ENCODE measurements at places on chromosomes 3 and 15.

DNA sequence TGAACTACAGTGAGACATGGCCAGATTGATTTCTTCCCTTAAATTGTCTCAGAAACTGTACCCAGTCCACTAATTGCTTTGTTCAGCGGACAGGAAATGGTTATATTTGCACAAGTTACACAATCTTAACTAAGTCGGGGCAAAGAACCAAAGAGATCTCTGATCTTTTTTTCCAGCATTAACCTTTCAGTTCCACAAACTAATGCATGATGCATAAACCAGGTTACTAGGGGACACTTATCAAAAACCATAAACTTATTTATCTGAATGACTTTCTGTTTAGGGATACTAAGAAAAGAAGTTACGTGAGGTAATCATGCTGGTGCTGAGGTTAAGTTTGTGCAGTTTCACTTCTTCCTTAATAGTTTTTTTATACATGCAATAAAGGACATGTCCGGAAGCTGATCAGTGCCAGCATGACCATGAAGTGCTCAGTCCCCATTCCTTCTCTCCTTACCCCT is 22.4 kb downstream of the FNDC3B start:
- DNase-seq: no peak

DNA sequence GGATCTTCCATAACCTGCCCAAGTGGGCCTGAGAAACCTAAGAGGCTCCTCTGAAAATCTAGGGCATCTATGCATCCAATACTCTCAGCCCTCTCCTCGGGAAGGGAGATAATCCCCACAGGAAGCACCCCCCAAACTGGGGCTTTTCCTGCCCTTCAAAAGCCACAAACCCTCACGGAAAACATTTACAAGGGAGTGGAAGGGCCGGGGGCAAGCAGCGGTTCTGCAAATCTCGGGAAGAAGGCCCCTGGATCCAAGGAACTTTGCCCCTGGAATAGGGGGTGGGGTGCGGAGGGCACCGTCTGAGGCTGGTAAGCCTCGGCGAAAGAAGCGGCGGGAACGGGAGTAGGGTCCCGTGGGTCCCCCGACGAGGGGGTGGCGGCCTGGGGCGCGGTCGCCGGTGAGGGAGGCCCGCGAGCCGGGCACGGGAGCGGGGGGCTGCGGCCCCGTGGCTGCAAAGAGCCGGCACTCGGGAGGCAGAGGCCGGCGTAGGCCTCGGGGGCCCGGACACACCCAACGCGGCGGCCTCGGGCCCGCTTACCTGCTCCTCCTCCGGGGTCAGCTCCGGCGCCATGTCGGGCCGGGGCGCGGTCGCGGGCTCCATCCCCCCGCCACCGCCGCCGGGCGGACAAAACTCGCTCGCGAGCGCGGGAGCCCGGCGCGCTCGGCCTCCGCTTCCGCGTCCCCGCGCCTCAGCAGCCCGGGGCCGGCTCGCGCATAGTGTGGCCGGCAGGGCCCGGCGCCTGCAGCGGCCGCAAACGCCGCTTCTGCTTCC is 755 bp downstream of the PTPN9 start:
- peak; percentile 14 for DNase-seq

GRCh38 chr3:51937014-51937413 is 4.7 kb downstream of the RRP9 start:
- no peak for DNase-seq

GRCh38 chr15:80207887-80208286 is 44.1 kb downstream of the CTXND1 start:
- no peak for DNase-seq

GRCh38 chr3:119604878-119605277 is 7.2 kb downstream of the PLA1A start:
- DNase-seq: no peak

GRCh38 chr3:52185837-52186236 is 12.1 kb upstream of the ALAS1 start:
- DNase-seq: no peak

- DNase-seq: no peak
Observed at GRCh38 chr3:186239321-186239720, 122.7 kb downstream of the DGKG start.

DNA sequence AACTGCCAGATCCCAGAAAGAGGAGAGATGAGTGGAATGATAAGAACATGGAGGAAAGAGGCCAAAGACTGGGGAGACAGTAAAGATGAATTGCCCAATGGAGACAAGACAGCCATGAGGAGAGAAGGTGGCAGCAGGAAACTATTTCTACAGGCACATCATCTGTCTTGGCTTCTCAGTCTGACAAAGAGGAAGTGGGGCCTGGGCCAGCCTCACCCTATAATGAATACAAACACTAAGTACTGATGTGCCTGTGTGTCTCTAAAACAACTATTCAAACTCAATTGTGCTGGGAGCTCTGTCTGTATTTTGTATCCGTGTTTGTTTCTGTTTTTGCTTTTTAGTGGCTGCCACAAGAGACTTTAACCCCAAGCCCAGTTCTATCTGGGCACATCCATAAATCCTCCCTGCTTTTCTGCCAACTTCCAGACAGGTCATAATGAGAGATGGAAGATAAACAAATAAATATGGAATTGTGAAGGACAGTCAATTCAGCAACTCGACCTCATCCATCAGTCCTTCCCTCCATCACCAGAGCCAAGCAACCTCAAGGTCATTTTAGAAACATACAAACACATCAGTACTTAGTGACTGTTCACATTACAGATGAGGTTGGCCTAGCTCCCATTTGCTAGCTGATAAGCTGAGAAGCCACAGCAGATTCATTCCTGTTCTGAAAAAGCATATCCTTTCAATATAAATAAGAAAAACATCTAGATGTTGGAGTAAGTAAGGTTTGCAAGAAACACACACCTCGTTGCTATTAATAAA is 116.7 kb downstream of the CADPS start:
- no peak for DNase-seq

DNA sequence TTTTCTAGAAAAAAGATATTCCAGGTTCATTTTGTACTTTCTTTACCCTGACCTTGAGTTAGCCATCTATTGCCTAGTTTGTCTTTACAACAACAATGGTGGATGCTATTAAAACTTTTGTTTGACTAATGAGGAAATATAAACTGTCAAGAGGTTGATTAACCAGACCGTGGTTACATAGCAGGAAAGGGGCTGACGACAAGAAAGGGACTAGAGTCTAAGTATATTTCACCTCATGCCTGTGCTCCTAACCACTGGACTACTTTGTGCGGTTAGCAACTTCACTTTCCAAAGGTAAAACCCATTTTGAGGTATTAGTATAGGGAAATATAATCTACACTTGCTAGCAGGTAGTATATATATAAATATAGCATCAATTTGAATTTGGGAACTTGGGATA is 327.1 kb downstream of the SATB1 start:
- no peak for DNase-seq

- no peak for DNase-seq
Observed at GRCh38 chr3:196440696-196441095, 8.5 kb upstream of the UBXN7 start.

- no peak for DNase-seq
Observed at GRCh38 chr15:62444104-62445022, 279.3 kb upstream of the C2CD4B start.

Measured in T-helper 1 cell (primary cell).